ENCODE measurements at places on chromosomes 12 and 14.
A peak's percentile ranks its signal among the peaks of the same experiment; 100 is the strongest.

- H3K4me3 ChIP-seq, result no peak overlapping the region
- no peak for DNase-seq
- H3K27me3 ChIP-seq, result peaks cover 11% of the 10 kb centered on the region
These were observed 56.7 kb downstream of the RGS6 start for GRCh38 chr14:71988939-71989338.

- no peak for DNase-seq
- H3K4me1 ChIP-seq, result no peaks in the 10 kb centered on the region
- H3K4me3 ChIP-seq, result no peak overlapping the region
These were observed 24.3 kb downstream of the PPM1H start for GRCh38 chr12:62910549-62911169.

DNA sequence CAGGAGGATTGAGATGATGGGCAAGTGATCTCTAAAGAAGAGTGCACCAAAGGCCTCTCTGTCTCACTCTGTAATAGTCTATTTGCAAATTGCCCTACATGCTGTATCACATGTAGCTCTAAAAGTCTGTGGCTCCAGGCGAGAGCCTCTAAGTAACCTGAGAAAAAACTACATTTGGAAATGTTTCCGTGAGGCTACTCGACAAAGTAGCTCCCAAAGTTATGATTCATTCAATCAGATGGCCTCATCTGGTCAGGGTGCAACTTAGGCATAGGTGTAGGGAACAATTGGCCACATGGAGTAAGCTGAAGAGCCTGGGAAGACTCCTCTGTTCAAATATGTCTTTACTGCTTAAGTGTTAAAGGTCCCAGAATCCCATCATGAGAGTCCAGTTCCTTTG is 155.4 kb upstream of the PLEKHG7 start:
- no peaks in the 10 kb centered on the region for H3K27me3 ChIP-seq
- H3K4me3 ChIP-seq, result no peak overlapping the region
- peaks cover 18% of the 10 kb centered on the region for H3K4me1 ChIP-seq
- no peak for DNase-seq
- no peaks in the 10 kb centered on the region for H3K36me3 ChIP-seq

DNA sequence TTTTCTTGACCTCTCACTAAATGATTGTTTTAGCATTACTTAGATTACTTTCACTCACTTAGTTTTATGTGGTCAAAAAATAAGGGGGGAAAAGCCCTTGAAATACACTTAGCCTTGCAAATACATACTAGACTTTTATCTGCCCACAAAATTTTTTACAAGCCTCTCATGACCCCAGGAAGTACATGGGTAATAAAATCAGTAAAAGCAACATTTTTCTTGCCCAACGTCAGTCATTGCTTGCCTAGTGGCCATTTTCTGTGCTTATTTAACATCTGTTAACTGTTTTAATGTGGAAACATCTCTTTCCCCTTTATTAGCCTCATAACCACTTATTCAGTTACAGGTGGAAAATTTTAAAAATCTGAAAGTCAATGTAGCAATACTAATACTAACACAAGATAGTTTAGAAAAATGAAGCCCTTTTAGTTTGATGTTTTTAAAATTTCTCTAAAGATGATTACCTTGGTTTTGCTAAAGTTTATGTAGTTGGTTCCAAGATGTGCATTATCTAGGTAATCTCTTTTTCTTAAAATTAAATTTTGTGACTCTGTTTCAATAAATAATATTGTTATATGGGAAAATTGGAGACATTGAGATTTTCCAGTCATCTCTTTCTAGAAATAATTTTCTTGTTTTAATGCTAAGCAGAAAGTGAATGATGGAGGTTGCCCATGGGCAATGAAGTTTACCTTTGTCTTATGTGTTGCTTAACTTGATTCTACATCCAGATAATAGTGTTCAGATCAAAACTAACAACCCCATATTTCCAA is 175.5 kb downstream of the TMTC2 start:
- no peaks in the 10 kb centered on the region for H3K27me3 ChIP-seq
- no peak overlapping the region for H3K4me3 ChIP-seq
- no peak for DNase-seq
- no peaks in the 10 kb centered on the region for H3K36me3 ChIP-seq

DNA sequence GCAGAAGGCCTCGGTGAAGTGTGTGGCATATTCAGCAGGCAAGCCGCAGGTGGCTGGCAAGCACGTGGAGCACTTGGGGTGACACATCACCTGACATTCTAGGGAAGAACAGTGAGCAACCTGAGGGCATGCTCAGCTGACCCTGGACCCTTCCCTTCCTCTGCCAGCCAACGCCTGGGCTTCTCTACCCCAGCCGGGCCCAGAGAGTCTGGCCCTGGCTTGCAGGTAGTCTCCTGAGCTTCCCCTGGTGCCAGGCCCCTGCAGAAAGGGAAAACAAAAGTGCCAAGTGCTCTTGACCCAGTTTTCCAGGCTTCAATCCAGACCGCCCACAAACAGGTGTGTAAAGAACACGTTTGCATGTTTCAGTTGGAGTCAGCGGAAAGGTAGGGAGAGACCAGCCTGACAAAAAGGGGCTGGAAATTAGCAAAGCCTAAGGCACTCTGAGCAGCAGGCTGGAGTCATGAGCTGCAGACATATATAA is 45.7 kb downstream of the PRKAB1 start:
- no peaks in the 10 kb centered on the region for H3K27me3 ChIP-seq
- no peaks in the 10 kb centered on the region for H3K4me1 ChIP-seq
- H3K27ac ChIP-seq, result no peak overlapping the region
- DNase-seq, result no peak
- no peaks in the 10 kb centered on the region for H3K36me3 ChIP-seq

GRCh38 chr12:109734219-109735000 is 20.8 kb downstream of the FAM222A start:
- H3K36me3 ChIP-seq, result peaks cover 16% of the 10 kb centered on the region
- no peak overlapping the region for H3K4me3 ChIP-seq
- H3K27ac ChIP-seq, result no peak overlapping the region
- H3K27me3 ChIP-seq, result peaks cover 54% of the 10 kb centered on the region

GRCh38 chr12:46493150-46493833 is 120.7 kb upstream of the SLC38A2 start:
- no peaks in the 10 kb centered on the region for H3K4me1 ChIP-seq
- no peak for DNase-seq
- no peak overlapping the region for H3K4me3 ChIP-seq
- no peaks in the 10 kb centered on the region for H3K27me3 ChIP-seq

DNA sequence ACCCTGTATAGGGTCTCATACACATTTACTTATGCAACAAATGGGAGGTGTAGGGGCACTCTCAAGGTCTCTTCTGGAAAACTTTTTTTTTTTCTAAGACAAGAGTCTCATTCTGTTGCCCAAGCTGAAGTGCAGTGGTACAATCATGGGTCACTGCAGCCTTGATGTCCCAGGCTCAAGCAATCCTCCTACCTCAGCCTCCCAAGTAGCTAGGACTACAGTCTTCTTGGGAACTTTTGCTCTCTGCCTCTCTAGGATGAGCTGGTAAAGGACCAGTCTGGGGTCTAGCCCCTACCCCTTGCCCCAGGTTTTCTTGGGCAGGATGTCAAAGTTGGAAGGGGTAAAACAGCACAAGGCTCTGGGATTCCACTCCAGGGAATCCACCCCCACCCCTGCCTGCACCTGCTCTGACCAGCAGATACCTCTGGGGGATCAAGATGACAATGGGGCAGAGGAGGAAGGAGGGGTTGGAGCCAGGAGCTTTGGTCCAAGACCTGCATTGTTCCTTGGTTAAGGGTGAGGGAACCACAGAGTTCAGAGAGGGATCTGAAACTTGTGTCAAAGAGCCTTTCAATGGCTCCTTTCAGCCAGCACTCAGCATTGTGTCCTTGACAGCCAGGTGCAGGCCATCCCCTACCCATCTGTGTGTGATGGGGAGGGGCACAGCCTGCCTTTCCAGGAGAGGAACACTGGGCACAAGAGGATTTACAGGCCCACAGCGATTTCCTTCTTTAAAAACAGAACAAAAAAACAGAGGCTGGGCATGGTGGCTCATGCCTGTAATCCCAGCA is 12.2 kb downstream of the CTDSP2 start:
- H3K4me1 ChIP-seq, result peaks cover 79% of the 10 kb centered on the region
- DNase-seq, result no peak
- no peaks in the 10 kb centered on the region for H3K27me3 ChIP-seq

DNA sequence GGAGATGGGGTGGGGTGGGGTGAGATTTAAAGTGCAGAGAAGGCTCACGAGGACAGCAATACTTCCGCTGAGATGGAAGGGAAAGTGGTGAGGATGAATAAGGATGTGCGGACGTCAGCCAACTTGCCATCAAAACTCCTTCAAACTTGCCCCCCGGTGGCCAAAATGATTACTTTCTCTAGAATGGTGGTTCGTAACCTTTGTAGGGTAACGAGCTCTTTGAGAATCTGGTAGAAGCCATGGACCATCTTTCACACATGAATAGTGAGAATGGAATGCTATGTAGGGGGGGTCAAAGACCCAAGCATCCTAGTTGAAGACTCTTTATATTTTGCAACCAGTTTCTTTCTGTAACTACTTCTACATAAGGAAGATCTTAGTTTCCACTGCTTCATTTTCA is 245.9 kb upstream of the DDHD1 start:
- no peaks in the 10 kb centered on the region for H3K36me3 ChIP-seq
- no peak overlapping the region for H3K4me3 ChIP-seq
- no peak for DNase-seq
- no peaks in the 10 kb centered on the region for H3K27me3 ChIP-seq
- no peaks in the 10 kb centered on the region for H3K4me1 ChIP-seq

- peak overlapping the region; percentile 81 for H3K4me3 ChIP-seq
- H3K36me3 ChIP-seq, result peaks cover 38% of the 10 kb centered on the region
- peaks cover 54% of the 10 kb centered on the region for H3K4me1 ChIP-seq
- no peak for DNase-seq
- H3K27ac ChIP-seq, result peak overlapping the region; percentile 98
These were observed 13.6 kb downstream of the CTDSP2 start for GRCh38 chr12:57832966-57833365.

GRCh38 chr12:46677749-46678148 is 148.0 kb downstream of the SLC38A4 start:
- no peaks in the 10 kb centered on the region for H3K36me3 ChIP-seq
- peaks cover 5% of the 10 kb centered on the region for H3K27me3 ChIP-seq
- H3K4me3 ChIP-seq, result no peak overlapping the region

- no peak for DNase-seq
- H3K27me3 ChIP-seq, result no peaks in the 10 kb centered on the region
- H3K36me3 ChIP-seq, result peaks cover 26% of the 10 kb centered on the region
These were observed 3.6 kb upstream of the CDK17 start for GRCh38 chr12:96403870-96404269.

DNA sequence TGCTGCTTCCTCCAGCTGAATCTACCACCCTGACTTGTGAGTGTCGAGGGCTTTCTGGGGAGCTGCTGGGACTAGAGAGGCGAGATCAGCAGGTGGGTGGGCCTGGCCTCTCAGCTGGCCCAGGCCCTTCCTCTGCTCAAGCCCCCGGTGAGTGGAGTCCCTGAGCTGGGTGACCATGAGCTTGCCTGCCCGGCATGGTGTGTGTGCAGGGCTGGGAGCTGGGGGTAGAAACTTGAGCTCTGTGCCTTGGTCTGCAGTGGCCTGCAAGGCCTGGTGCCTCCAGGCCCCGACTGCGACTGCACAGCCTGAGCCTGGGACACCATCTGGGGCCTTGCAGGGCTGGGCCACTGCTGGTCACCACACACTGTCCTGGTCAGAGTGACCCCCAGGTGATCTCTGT is 67.4 kb downstream of the KIF26A start:
- no peak for DNase-seq
- H3K27me3 ChIP-seq, result no peaks in the 10 kb centered on the region
- H3K4me1 ChIP-seq, result no peaks in the 10 kb centered on the region

DNA sequence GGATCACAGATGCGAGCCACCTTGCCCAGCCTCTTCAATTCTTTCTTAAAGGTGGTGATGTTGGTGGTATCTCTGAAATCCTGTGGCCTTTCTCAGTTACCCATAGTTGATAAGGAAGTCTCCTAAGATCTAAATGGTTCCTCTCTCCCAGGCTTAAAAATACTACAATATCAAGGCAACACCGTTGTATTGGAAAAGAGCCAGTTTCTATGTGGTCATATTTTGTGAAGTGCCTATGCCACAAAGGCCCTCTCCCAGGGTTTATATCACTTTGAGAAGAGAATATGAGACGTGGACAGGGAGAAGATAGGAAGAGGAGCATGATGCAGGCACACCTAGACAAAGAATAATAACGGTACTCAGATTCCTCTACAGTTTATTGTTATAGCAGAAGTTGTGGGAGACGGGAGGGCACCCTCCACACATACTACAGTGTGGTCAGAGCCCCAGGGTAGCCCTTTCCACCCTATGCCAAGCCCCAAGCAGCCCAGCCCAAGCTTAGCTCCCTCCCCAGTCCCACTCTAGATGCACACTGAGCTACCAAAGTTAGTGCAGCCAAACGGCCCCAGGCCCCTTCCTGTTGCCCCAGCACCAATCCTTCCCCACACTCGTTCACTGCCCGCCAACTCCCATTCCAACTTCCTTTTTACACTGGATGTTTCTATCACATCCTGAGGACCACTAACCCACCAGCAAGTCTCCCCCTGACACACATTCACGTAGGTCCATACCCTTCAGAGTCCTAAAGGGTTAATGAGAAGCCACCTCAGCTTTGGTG is 8.3 kb downstream of the NDRG2 start:
- H3K27ac ChIP-seq, result peak overlapping the region; percentile 47
- H3K27me3 ChIP-seq, result peaks cover 21% of the 10 kb centered on the region
- DNase-seq, result no peak
- no peaks in the 10 kb centered on the region for H3K36me3 ChIP-seq
